ENCODE measurements at places on chromosomes 3 and 15.
A peak's percentile ranks its signal among the peaks of the same experiment; 100 is the strongest.

DNA sequence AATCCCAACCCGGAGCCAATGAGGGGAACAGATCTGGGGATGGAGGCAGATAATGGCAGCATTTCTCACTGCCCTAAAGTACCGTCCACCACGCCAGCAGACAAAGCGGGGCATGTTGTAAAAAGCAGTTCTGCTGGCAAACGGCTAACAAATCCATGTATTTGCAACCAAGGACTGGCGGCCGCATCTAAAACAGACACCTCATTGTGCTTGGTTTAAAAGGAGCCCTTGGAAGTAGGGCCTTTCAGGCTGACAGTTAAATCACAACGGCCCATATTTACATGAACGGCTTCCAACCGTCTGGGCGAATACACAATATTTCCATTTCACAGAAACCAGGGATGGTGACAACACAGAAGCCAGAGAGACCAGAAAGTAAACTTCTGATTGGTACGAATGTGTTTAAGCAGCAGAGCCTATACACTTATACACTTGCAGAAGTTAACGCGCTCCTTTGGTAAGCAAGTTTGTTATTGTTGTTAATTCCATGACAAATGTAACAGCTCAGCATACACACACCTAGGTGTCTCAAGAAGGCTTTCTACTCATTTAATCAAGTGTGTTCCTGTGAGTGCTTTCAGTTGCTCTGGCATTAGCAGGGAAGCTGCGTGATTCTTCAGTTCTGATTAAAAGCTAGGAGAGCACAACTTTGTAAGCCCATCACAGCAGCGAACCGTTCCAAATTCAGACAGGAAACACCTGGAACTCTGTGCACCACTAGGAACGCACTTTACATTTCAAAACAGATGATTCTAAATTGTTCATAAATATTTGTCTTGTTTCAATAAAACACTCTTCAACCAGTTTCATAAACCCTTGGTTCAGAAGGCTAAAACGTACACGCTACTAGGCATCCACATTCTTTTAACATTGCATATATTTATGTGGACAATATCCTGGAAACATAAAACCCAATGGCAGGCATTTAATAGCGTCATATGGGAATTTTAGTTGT is 112.9 kb downstream of the PDZRN3 start:
- H3K4me3 ChIP-seq: no peak overlapping the region
- H3K36me3 ChIP-seq: no peaks in the 10 kb centered on the region
- no peaks in the 10 kb centered on the region for H3K27me3 ChIP-seq

DNA sequence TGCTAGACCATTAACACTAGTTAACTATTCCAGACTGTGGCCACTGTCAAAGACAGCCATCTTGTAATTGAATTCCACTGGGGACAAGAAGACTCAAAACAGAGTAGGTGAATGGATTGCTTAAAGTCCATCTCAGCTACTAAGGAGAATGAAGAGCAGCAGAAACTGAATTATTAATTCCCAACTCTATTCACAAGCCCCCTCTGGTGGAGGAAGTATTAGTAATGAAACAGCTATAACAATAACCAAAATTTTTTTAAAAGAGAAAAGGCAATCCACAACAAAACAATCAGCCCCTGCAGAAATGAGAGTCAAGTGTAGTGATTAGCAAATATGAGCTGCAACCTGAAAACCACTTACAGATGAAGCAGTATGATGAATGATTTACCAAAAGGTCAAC is 302.8 kb downstream of the FHIT start:
- H3K27ac ChIP-seq: no peak overlapping the region
- H3K4me1 ChIP-seq: no peaks in the 10 kb centered on the region
- no peak overlapping the region for H3K4me3 ChIP-seq

GRCh38 chr3:43998836-43999727 is 242.6 kb upstream of the TOPAZ1 start:
- no peak for DNase-seq
- H3K36me3 ChIP-seq: peaks cover 6% of the 10 kb centered on the region

GRCh38 chr3:182692021-182692420 is 101.3 kb upstream of the ATP11B start:
- H3K27me3 ChIP-seq: peaks cover 34% of the 10 kb centered on the region
- H3K4me3 ChIP-seq: no peak overlapping the region
- no peaks in the 10 kb centered on the region for H3K36me3 ChIP-seq
- H3K27ac ChIP-seq: no peak overlapping the region

- H3K36me3 ChIP-seq: peaks cover 6% of the 10 kb centered on the region
- no peak overlapping the region for H3K4me3 ChIP-seq
- H3K27ac ChIP-seq: no peak overlapping the region
Measured at GRCh38 chr15:77393471-77393840, 26.4 kb downstream of the PEAK1 start.

DNA sequence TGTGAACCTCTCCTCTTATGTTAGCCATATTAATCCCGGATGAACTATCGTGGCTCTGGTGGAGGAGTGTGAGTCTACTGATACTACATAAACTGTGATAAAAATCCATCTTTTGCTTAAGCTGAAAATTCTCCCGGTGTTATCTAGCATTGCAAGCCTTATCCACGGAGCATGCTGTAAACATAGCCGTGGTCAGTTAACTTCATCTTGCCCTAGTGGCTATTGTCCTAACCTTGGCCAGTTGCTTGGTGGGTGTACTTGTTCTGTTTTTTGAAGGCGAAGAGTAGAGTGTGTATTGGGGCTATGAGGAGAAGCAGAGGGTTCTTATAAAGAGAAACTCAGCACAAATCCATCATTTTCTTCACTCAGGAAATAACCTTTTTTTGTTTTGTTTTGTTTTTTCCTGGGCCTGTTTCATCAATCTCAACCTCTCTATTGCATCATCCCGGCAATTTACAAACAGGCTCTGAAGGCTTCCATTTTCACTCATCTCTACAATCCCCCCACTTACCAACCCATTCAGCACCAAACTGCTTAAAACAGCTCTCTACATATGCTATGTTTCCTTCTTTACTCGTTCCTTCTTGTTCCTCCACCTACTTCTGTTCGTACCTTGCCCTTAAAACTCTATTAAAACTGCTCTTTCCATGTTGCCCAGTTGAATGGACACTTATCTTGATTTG is 135.5 kb upstream of the PTX3 start:
- H3K4me3 ChIP-seq: no peak overlapping the region
- no peaks in the 10 kb centered on the region for H3K36me3 ChIP-seq
- no peaks in the 10 kb centered on the region for H3K27me3 ChIP-seq
- H3K4me1 ChIP-seq: no peaks in the 10 kb centered on the region

- H3K27me3 ChIP-seq: peaks cover 52% of the 10 kb centered on the region
- no peak overlapping the region for H3K4me3 ChIP-seq
- peak; percentile 61 for DNase-seq
- no peaks in the 10 kb centered on the region for H3K36me3 ChIP-seq
- H3K27ac ChIP-seq: peak overlapping the region; percentile 16
- H3K4me1 ChIP-seq: peaks cover 18% of the 10 kb centered on the region
Measured at GRCh38 chr3:113223475-113224281, 12.3 kb downstream of the BOC start.

Measured in activated naive CD4-positive, alpha-beta T cell treated with anti-CD3 and anti-CD28 coated beads, Interleukin-2, amount 10 ng/mL, durations not matched to agents 7 days and 5 days (primary cell).